ENCODE measurements at places on chromosomes 2 and 18.

DNA sequence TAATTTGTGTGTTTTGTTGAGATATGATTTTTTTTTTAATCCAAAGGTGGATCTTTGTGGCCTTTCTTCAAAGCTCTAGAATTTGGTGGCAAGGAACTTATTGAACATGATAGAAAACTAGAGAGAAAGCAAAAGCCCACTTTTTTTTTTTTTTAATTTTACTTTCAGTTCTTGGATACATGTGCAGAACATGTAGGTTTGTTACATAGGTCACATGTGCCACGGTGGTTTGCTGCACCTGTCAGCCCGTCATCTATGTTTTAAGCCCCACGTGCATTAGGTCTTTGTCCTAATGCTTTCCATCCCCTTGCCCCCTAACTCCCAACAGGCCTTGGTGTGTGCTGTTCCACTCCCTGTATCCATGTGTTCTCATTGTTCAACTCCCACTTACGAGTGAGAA is 135.9 kb downstream of the RHBDD1 start:
- DNase-seq = no peak

GRCh38 chr2:224206816-224207215 is 167.7 kb upstream of the SERPINE2 start:
- DNase-seq = no peak

DNA sequence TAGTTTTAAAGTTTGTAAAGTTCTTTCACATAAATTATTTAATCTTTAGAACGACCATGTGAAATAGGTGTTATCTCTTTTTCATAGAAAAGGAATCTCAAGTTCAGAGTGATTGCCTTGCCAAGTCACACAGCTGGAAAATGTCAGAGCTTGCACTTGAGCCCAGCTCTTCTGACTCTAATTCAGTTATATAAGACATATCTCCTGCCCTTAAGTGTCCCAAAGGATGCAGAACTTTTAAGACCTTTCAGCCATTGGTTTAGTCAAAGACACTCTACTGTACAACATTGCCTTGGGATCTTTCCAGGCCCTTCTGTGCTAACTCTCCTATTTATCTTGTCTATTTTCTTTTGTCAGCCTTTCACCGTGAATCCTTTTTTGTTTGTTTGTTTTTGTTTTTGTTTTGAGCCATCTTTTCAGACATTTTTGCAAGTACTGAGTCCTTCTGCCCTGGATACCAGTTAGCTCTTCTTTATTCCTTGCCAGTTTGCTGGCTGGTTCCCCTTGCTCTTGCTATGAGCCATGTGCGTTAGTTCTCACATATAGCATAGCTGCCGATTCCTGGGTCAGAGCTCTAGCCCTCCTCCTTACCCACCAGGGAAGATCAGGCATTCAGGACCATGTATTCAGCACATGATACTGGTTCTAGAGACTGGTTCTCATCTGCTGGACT is 160.0 kb upstream of the MYO3B start:
- no peak for DNase-seq

DNA sequence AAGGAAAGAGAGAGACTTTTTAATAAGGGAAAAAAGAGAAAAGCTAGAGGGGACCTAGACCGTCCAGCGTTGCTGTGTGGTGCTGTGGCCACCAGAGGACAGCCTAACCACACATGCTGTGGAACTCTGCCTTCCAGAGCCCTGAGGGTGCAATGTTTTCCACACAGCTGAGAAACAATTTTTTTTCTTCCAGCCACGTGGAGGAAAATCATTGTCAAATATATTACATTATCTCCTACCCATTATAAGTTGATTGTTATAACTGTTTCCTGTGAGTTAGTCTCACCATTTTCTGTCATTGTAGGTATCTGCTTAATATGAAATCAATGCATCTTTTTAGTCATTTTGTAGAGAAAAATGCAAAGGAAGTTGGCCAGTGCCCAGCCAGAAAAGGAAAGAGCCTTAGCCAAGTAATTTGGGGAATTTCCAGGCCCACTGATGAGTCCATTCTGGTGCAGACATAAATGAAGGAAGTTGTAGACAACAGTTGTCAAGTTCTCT is 5.9 kb upstream of the MRPL19 start:
- peak; percentile 31 for DNase-seq

GRCh38 chr2:231399853-231400680 is 4.6 kb downstream of the B3GNT7 start:
- no peak for DNase-seq

DNA sequence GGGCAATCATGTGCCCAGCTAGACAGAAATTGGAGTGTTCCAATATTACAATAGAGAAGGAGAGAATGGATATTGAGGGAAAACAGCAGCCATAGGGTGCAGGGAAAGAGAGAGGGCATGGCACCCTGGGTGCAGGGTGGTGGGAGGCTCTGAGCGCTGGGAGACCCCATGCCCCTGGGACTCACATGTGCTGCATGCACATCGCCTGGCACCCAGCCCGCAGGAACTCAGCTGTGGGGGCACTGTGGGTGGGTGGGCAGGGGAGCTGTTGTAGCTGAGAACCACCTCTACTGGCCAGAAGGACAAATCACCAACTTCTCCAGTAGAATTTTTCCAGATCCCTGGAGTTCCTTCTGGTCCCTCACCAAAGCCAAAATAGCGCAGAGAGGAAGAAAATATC is 7.2 kb upstream of the NEURL3 start:
- no peak for DNase-seq

- DNase-seq = no peak
Measured at GRCh38 chr2:28637066-28638047, 114.3 kb upstream of the PPP1CB start.

DNA sequence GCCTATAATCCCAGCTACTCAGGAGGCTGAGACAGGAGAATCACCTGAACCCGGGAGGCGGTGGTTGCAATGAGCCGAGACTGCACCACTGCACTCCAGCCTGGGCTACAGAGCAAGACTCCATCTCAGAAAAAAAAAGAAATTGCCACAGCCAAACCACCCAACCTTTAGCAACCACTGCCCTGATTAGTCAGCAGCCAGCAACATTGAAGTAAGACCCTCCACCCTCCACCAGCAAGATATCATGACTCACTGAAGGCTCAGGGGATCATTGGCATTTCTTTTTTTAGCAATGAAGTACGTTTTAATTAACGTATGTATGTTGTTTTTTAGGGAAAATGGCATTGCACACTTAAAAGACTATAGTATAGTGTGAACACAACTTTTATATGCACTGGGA is 349.1 kb upstream of the ACVR2A start:
- DNase-seq = no peak

- DNase-seq = no peak
Measured at GRCh38 chr18:8501044-8501443, 108.2 kb upstream of the RAB12 start.

- DNase-seq = no peak
Measured at GRCh38 chr2:74894272-74894981, 60.5 kb downstream of the HK2 start.

- no peak for DNase-seq
Measured at GRCh38 chr2:150169237-150169629, 318.2 kb downstream of the RND3 start.

GRCh38 chr18:5726011-5726410 is 169.3 kb downstream of the TMEM200C start:
- DNase-seq = no peak

- DNase-seq = no peak
Measured at GRCh38 chr2:23624378-23624777, 239.4 kb downstream of the KLHL29 start.

DNA sequence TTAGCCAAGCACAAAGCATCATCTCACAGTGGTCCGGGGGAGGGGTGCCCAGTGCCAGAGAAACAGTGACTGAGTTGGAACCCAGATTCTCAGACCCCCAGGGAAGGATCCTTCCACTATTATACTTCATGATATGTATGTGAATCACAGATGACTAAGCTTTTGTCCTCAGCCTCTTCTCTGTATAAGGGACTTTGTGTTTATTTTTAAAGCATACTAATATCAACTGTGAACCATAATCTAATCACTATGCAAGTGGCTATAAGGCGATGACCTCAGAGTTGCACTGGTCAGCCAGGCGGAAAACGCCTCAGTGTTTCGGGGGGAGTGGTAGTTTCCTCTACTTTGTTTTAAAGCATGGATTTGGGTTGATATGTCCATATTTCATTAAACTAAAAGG is 160.4 kb upstream of the TMEM200C start:
- no peak for DNase-seq

DNA sequence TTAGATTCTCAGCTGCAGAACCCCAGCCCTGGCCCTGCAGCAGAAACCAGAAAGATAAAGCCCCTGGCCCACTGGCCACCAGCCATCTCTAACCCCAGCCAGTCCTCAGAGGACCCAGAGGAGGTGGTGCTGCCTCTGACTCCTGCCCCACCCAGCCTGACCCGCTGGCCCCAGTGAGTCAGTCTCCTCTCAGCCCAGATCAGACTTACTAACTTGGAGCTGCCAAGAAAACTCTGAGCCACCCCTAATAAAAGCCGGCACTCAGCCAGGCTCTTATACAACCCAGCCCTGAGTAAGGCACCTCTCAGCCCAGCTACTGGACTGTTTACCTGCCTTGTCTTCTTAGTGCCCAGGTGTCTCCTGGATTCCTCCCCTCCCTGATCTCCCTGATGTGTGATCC is 2.0 kb downstream of the SLC14A2 start:
- no peak for DNase-seq

DNA sequence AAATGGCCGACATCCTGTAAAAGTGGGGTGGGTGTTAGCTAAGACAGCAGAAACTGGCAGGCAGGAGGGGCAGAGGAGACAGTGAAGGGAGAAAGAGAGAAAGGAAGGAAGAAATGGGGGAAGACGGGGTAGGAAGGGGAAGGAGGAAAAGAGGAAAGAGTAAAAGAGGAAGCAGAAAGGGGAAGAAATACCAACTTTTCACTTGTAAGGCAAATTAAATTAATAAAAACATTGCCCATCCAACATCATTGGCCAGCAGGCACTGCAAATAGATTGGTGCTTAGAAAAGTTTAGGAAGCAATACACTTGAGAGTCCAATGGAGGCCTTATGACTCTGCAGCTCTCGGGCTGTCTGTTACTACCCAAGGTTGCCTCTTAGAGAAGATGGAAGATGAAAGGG is 116.7 kb downstream of the TNS1 start:
- no peak for DNase-seq

- no peak for DNase-seq
Measured at GRCh38 chr18:22324191-22325131, 93.3 kb downstream of the CTAGE1 start.

GRCh38 chr2:233476063-233476410 is 90.5 kb downstream of the USP40 start:
- DNase-seq = no peak

DNA sequence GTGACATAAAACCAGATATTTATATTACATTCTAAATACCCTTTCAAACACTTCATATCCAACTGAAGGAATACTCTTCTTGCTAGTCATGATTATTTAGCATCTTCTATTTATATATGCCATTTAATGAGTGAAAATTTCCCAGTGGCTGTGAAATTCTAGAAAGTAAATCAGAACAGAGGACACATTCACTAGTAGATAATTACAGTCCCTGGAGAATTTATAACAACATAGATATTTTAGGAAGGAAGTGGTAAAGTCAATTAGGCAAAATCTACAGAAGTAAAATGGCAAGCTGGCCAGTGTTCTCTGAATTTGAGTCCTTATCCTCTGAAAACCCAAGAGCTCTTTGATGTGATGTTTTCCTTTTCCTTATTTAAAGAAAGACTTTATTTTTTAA is 121.8 kb downstream of the PMAIP1 start:
- no peak for DNase-seq

- DNase-seq = no peak
Measured at GRCh38 chr2:232511336-232511890, 8.8 kb upstream of the PRSS56 start.

GRCh38 chr2:213317929-213318328 is 33.7 kb downstream of the SPAG16 start:
- no peak for DNase-seq

- no peak for DNase-seq
Measured at GRCh38 chr2:11829324-11829946, 83.0 kb downstream of the LPIN1 start.

DNA sequence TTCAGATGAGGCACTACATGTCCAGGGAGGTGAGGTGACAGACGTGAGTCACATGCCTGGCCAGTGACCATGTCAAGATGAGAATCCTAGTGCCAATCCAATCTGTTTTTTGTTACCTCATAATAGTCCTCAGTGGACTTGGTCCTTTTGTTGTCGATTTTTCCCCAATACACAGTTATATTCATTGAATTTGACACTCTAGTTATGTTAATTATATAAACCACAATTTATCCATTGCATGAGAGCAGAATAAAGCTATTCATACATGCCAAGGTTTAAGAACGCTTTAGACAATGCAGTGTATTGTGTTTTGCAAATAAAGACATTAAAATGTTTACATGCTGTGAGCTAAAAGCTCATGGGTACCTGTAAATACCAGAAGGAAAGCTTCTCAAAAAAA is 21.6 kb upstream of the TMEFF2 start:
- no peak for DNase-seq

- DNase-seq = no peak
Measured at GRCh38 chr18:394262-394986, 106.1 kb downstream of the COLEC12 start.

DNA sequence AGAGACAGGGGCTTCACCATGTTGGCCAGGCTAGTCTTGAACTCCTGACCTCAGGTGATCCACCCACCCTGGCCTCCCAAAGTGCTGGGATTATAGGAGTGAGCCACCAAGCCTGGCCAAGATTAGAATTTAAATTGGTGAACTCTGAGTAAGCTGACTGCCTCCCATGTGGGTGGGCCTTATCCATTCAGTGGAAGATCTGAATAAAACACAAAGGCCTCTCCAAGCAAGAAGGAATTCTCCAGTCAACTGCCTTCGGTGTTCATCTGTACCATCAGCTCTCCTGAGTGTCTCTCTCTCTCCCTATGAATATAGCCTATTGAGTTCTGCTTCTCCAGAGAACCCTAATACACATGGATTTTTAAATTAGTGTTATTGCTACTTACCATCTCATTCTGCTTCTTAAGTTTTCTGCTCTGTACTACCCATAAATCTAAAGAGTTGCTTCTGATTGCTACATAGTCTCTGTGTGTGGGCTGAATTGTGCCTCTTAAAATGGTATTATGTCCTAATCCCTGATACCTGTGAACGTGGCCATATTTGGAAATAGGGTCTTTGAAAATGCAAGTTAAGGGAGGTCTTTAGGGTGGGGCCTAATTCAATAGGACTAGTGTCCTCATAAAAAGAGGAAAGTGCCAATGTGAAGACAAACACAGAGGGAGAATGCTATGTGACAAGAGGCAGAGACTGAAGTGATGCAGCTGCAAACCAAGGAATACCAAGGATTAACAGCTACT is 36.3 kb downstream of the FBXO11 start:
- DNase-seq = no peak

GRCh38 chr2:58609326-58609725 is 368.2 kb upstream of the FANCL start:
- no peak for DNase-seq

- DNase-seq = no peak
Measured at GRCh38 chr2:211035548-211036185, 479.3 kb downstream of the CPS1 start.

Data from cerebellar nuclear complex (tissue), 1 donor.